Left lung (tissue), 14 donors: ENCODE measurements at places on chromosomes 11 and 22.
A peak's percentile ranks its signal among the peaks of the same experiment; 100 is the strongest.

GRCh38 chr11:46537537-46538295 is 56.1 kb downstream of the AMBRA1 start:
- no peaks in the 10 kb centered on the region for H3K27me3 ChIP-seq
- H3K36me3 ChIP-seq = peaks cover 30% of the 10 kb centered on the region
- H3K27ac ChIP-seq = no peak overlapping the region
- DNase-seq = peak; percentile 42

DNA sequence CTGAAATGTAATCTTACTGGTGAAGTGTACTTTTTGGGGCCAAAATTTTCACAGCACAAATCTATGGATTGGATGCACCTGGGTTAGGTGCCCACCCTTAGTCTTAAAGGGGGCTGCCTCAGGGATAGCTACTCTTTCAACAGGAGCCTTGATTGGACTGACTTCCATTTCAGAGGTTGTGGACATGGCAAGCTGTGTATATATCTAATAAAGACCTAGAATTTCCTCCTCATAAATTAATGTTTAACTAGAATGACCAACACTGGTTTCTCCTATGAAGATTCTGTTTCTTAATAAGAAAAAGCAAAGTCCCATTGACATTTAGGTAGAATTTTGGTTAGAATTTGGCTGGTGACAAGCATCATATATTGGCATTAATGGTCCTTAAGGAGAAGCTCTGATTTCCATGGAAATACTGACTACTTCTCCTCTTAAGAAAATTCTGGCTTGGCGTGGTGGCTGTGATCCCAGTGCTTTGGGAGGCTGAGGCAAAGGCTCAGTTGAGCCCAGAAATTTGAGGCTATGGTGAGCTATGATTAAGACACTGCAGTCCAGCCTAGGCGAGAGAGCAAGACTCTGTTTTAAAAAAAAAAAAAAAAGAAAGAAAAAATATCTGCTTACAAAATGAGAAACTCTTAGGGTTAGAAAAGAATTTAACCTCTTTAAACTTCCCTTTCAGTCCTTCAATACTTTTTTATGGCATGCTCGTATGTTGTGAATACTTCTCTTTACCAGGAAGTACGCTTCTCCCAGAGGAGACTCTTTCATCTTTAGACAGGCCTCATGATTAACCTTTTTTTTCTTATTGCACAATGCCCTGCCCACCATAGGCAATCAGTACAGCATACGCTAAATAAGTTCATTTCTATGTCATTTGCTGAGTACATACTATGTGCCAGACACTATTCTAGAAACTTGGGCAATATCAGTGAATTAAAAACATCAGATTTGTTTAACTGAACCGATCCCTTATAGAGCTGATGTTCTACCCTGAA is 77.2 kb downstream of the PRR5L start:
- no peaks in the 10 kb centered on the region for H3K36me3 ChIP-seq
- H3K4me1 ChIP-seq = peaks cover 4% of the 10 kb centered on the region
- peaks cover 41% of the 10 kb centered on the region for H3K27me3 ChIP-seq

DNA sequence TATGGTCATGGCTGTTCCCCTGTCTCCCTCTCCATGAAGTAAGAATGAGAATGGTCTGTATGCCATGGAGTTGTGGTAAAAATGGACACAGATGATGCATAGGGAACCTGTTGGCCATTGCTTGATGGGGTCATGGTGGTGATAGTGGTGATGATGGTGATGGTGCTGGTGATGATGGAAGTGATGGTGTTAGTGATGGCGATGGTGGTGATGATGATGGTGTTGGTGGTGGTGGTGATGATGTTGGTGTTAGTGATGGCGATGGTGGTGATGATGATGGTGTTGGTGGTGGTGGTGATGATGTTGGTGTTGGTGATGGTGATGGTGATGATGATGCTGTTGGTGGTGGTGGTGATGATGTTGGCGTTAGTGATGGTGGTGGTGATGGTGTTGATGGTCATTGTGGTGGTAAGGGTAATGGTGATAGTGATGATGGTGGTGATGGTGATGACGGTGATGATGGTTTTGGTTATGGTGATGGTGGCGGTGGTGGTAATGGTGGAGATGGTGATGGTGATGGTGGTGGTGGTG is 5.1 kb upstream of the CACNA1I start:
- DNase-seq = no peak
- no peak overlapping the region for H3K27ac ChIP-seq
- no peaks in the 10 kb centered on the region for H3K36me3 ChIP-seq
- H3K27me3 ChIP-seq = peaks cover 45% of the 10 kb centered on the region

- H3K36me3 ChIP-seq = no peaks in the 10 kb centered on the region
- peaks cover 7% of the 10 kb centered on the region for H3K27me3 ChIP-seq
- no peak for DNase-seq
- no peaks in the 10 kb centered on the region for H3K4me1 ChIP-seq
- H3K4me3 ChIP-seq = no peak overlapping the region
These were observed 1052.9 kb downstream of the NTM start for GRCh38 chr11:132423266-132423665.

DNA sequence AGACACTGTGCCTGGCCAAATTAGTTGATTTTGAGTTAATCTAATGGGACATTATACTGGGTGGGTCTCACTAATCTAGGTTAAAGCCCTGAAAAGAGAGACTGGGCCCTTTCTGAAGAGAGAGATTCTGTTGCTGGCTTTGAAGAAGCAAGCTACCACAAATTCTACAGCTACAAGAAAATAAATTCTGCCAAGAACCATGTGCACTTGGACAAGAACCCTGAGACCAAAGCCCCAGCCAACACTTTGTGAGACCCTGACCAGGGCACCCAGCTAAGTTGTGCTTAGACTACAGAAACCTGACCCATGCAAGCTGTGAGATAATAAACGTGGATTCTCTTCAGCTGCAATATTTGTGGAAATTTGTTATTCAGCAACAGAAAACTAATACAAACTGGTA is 20.1 kb upstream of the SPON1 start:
- no peaks in the 10 kb centered on the region for H3K27me3 ChIP-seq
- DNase-seq = no peak
- no peaks in the 10 kb centered on the region for H3K4me1 ChIP-seq
- H3K27ac ChIP-seq = no peak overlapping the region
- H3K4me3 ChIP-seq = no peak overlapping the region

- H3K4me3 ChIP-seq = no peak overlapping the region
- DNase-seq = no peak
- H3K4me1 ChIP-seq = no peaks in the 10 kb centered on the region
- H3K27me3 ChIP-seq = no peaks in the 10 kb centered on the region
These were observed 19.4 kb upstream of the LRRC55 start for GRCh38 chr11:57162179-57162898.

DNA sequence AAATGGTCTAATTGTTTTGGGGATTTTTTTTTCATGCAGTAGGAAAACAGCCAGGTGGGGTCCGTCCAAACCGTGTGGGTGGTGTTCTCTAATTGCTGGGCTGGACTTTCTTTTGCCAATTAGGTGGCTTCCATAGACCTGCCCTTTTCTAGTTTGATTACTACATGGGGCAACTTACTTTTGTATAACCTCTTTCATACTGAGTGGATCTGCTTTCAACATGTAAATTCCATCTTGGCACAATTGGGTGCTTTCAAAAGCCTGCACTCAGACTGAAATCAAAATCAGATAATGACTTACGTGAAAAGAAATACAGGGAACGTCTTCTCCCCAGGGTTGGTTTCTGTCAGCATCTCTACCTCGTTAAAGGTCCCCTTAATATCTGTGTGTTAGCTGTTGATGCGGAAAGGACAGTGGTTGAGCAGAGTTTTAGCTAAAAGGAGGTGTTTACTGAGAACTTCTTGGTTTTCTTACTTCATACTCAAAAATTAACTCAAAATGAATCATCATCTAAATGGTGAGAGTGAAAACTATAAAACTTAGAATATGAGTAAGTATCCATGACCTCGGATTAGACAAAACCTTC is 72.1 kb downstream of the BARX2 start:
- no peak overlapping the region for H3K4me3 ChIP-seq
- H3K27me3 ChIP-seq = no peaks in the 10 kb centered on the region
- H3K27ac ChIP-seq = no peak overlapping the region
- H3K36me3 ChIP-seq = no peaks in the 10 kb centered on the region

DNA sequence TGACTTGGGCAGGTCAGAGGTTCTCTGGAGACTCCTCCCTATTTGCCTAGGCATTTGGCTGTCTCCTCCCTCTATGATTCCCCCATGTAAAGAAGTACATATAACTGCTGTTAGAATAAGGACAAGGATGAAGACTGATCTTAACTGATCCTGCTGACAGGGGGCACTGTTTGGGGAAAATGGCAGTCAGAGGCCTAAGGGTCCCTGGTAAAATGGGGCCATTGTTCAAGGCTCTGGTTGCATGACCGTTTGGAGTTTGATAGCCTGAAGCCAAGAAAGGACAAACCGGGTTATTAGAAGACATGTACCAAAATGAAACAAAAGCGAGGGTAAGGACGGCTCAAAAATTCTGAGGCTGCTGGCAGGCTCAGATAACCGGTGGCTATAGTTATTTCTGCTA is 712.2 kb downstream of the NTM start:
- no peaks in the 10 kb centered on the region for H3K36me3 ChIP-seq
- no peaks in the 10 kb centered on the region for H3K4me1 ChIP-seq
- no peak overlapping the region for H3K4me3 ChIP-seq
- H3K27me3 ChIP-seq = no peaks in the 10 kb centered on the region

DNA sequence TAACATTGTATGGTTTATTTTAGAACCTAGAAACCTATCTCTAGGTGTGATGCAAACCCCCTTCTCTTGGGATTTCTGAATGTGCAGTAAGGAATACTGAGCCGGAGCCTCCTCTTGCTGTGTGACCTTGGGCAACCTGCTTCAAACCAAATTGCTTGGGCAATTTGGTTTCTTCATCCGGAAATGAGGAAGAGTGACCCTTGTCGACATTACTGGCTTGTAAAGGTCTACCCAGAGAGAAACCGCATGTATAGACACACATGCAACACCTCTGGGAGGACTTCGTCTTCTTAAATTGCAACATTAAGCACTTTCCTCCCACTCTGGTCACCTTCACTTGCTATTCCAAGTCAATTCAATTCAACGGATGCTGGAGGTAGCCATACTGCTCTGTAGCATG is 19.6 kb upstream of the TP53I11 start:
- no peak overlapping the region for H3K4me3 ChIP-seq
- no peak for DNase-seq
- H3K27ac ChIP-seq = peak overlapping the region; percentile 80
- peaks cover 9% of the 10 kb centered on the region for H3K4me1 ChIP-seq
- H3K36me3 ChIP-seq = no peaks in the 10 kb centered on the region
- H3K27me3 ChIP-seq = no peaks in the 10 kb centered on the region

DNA sequence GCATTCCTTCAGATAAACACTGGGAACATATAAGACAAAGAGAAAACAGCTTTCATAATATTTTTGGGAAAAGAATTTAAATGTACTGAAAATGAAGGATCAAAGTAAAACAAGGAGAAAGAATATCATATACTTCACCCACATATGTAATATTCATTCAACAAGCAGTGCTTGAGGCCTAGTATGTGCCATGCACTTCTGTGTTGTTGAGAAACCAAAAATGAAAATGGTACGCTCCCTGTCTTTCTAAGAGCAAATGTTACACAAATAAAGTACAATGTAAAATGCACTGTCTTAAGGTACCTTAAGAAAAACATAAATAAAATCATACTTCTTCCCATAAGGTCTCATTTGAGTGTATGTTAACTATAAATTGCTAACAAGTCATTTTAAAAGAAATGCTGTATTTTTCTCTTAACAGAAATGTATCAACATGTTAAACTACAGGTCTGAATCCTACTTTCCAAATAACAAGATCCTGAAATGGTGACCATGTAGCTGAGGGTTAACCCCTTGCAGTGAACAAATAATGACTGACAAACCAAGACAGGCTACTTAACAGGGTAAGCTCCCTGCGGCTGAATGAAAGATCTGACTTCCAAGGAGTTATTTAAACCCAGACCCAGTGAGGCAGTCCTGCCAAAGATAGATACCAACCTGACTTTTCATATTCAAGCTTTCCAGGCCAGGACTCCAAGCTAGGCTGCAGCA is 377.6 kb downstream of the DCDC1 start:
- H3K27ac ChIP-seq = no peak overlapping the region
- H3K4me1 ChIP-seq = no peaks in the 10 kb centered on the region
- no peaks in the 10 kb centered on the region for H3K27me3 ChIP-seq
- H3K4me3 ChIP-seq = no peak overlapping the region

DNA sequence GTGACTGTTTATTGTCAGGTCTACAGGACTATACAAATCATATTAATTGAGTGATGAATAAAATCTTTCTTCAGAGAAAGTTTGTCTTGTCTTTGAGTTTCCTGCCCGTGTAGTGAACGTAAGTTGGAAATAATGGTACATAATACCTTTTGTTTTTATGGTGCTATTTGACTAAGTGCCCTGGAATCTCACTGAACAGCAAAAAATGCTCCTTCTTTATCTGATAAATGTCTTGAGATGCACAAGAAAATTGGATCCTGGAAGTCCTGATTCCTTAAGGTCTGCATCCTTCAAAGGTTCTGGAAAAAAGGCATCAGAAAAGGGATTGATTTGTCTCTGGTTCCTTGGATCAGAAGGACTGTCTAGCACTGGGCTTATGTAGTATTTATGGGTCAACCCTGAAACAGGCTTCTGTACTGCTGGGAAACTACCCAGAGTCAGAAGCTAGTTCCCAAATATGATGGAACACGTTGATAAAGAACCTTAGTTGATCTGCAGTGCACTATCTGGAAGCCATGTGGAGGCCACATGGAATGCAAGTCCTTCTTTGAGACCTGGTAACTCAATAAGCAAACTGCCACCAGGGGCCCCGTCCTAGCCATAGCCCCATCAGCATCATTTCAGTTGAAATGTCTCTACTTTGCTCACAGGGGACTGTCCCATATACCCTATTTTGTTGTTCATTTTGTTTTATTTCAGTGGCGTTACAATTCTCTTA is 100.6 kb upstream of the CD44 start:
- no peaks in the 10 kb centered on the region for H3K27me3 ChIP-seq
- H3K4me3 ChIP-seq = no peak overlapping the region
- no peaks in the 10 kb centered on the region for H3K36me3 ChIP-seq
- H3K27ac ChIP-seq = no peak overlapping the region
- H3K4me1 ChIP-seq = no peaks in the 10 kb centered on the region
- DNase-seq = no peak

GRCh38 chr11:55501014-55501413 is 53.3 kb upstream of the OR4C15 start:
- H3K27me3 ChIP-seq = no peaks in the 10 kb centered on the region
- H3K4me1 ChIP-seq = no peaks in the 10 kb centered on the region
- no peak for DNase-seq
- no peaks in the 10 kb centered on the region for H3K36me3 ChIP-seq
- no peak overlapping the region for H3K4me3 ChIP-seq
- H3K27ac ChIP-seq = no peak overlapping the region

- H3K4me3 ChIP-seq = no peak overlapping the region
- H3K36me3 ChIP-seq = no peaks in the 10 kb centered on the region
- H3K4me1 ChIP-seq = no peaks in the 10 kb centered on the region
- H3K27ac ChIP-seq = no peak overlapping the region
- no peaks in the 10 kb centered on the region for H3K27me3 ChIP-seq
- no peak for DNase-seq
These were observed 42.8 kb upstream of the SLC37A2 start for GRCh38 chr11:125020342-125020741.

GRCh38 chr11:8545698-8546366 is 48.2 kb downstream of the STK33 start:
- H3K4me1 ChIP-seq = no peaks in the 10 kb centered on the region
- DNase-seq = no peak
- no peak overlapping the region for H3K27ac ChIP-seq
- no peaks in the 10 kb centered on the region for H3K36me3 ChIP-seq
- H3K27me3 ChIP-seq = no peaks in the 10 kb centered on the region
